Activated naive CD4-positive, alpha-beta T cell (primary cell): ENCODE measurements at places on chromosomes 4 and X.

DNA sequence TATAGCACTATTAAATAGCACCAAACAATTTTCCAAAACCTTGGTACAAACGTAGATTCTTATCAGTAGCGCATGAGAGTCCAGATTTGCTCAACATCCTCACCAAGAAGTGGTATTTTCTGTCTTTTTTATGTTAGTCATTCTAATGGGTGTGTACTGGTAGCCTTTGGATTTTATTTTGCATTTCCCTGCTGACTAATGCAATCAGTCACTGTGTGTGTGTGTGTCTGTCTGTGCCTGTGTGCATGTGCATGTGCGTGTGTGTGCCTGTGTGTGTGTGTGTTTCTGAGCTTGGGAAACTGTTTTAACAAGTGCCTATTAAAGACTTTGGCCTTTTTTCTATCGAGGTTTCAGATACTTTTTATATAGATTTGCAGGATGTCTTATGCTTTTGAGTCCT is 82.2 kb upstream of the MAGEA10 start:
- DNase-seq, result no peak

DNA sequence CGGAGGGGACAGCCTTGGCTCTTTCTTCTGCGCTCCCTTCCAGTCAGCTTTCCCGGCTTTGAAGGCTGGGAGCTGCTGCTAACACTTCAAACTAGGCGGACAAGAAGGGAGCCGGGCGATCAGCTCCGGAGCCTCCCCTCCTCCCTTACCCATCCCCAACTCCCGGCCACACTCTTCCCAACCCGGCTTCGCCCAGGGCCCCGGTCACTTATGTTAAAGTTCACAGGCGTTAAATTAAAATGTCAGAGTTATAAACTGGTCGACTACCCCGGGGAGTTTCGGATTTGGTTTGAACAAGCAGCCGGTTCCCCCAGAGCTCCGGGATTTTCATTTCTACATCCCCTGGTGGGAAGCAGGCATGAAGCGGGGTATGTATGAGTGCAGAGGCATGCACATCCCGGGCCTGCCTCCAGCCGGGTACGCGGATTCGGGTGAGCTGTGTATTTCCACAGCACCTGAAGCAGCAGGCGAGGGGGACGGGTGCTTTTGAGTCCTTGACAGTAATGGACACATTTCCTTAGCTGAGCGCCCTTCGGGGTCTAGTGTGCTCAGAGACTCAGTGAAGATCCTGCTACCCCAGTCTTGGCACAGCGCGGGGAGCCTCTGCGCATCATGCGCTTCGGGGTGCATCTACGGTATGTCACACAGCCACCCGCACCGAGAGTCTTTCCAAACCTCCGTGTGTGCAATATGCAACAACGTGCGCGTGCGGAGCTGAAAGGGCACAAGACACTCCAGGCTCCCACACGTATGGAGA is 880 bp downstream of the UNC5C start:
- no peak for DNase-seq

DNA sequence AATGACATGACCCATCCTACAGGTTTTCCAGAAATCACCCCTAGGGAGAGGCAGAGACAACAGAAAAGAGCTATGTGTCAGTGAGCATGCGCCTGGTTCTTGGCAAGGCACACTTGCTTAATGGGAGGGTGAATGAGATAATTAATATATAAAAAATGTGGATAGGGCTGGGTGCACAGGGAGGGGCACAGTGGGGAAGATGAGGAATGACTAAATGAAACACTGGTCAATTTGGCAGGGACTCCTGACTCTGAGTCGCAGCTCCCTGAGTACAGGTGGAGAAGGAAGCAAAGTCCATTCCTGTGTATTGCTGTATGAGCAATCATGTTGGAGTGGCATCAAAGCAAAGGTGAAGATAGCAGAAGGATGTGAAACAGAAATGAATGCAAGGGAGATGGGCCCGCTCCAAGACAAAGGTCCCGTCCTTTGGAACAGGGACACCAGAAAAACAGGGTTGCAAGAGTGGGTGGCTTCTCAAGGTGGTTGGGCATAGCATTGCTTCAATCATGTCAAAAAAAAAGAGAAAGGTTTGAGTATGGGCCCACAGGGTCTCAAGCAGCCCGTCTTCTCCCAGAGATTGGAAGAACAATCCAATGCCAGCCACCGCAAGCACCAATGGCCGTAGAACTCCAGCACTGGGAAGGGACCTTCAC is 278.4 kb upstream of the AGTR2 start:
- DNase-seq, result no peak

DNA sequence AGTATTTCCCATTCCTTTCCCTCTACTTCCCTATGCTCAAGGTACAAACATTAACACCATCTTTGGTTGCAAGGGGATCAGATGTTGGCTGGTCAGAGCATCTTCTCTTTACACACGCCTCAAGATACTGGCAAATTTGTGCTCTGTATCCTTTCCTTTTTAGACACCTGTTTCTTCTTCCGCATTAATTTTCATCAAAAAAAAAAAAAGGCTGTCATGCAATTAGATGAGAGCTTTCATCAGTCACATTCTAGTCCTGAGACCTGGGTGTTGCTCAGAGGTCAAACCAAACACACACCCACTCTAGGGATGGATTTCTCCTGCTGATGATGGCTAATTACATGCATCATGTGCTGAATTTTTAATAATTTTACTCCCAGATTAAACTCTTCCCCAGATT is 2.0 kb downstream of the RELL1 start:
- no peak for DNase-seq

- DNase-seq, result no peak
Measured at GRCh38 chr4:177225605-177226004, 84.1 kb upstream of the NEIL3 start.

DNA sequence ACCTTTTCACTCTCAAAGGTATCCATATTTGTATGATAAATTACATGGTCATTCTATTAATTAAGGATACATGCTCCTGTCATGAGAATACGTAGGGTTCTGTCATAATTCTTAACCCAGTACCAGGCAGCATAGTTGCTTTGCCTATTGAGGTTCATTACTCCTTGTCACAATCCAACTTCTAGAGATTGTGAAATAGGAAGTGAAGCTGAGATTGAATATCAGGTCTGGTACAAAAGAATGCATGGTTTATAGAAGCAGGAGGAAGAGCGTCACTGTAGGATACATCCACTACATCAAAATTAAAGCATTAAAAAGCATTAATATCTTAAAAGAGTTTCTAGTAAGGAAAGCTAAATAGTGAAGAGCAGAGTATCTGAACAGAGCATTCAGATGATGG is 647.0 kb downstream of the IQCM start:
- no peak for DNase-seq

DNA sequence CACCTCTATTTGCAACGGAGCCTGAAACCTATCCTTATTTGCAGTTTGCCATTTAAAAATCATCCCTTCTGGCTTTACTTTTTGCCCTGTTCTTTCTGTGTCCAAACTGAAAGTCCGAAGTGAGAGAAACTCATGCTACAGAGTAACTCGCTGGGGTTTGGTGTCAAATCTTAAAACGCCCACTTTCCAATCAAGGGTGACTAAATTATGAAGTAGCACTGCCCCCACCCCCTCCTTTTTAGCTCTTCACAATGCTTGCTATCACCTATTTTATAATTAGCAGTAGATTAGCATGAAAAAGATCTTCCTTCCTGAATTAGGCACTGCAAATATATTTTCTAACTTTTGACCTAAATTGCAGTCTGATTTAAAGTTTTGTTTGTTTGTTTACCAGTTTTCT is 52.5 kb downstream of the VGLL1 start:
- DNase-seq, result no peak

- DNase-seq, result no peak
Measured at GRCh38 chr4:139611391-139611790, 54.2 kb upstream of the MGST2 start.

GRCh38 chr4:105666693-105667092 is 41.8 kb downstream of the INTS12 start:
- DNase-seq, result no peak

- no peak for DNase-seq
Measured at GRCh38 chr4:180134091-180134866, 2108.9 kb upstream of the TENM3 start.

- no peak for DNase-seq
Measured at GRCh38 chrX:72621625-72622485, 49.2 kb upstream of the HDAC8 start.

DNA sequence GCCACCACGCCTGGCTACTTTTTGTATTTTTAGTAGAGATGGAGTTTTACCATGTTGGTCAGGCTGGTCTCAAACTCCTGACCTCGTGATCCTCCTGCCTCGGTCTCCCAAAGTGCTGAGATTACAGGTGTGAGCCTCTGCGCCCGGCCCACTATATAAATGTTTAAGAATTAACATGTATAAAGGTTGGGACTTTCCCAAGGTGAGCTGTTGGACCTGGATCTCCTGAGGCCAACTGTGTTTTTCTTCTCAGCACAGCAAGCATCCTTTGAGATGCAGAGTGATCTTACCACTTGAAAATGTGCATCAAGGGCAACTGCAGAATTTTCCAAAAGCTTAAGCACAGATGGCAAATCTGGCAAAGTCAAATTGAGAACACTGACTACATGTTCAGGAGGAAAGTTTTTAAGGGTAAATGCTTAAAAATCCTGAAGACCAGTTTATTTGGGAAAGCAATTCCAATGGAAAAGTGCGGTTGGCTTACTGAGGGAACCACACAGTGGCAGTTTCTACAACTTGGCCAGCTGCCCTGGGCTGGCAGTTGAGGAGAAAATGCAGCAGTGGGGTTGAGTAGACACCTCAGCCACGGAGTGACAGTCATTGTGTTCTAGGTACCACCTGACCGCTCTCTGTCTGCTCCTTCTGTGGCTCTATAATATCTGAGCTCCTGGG is 168.9 kb downstream of the CBR4 start:
- DNase-seq, result no peak

DNA sequence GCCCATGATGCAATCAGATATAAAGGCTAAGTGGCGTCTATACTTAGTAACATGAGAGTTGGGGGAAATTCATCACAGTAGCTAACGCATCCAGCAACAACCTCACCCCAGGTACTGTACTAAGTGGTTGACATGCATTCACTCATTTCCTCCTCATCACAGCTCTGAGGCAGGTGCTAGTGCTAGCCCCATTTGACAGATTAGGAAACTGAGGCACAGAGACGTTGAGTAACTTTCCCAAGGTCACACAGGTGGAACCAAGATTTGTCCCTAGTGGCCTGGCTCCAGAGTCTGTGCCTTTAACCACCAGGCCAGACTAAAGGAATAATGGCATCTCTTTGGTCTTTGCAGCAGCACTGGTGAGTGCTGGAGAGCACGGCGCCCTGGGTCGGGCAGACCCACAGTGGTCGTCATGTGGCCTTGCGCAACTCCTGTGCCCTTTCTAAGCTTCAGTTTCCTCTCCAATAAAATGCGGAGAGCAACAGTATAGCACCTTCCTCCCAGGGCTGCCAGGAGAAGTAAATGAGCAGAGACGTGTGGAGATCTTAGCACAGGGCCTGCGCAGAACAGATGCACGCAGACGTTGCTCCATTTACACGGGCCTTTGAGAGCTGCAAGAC is 186.4 kb downstream of the BCOR start:
- DNase-seq, result no peak
